ENCODE measurements at places on chromosomes 2 and 18. TPM values are rescaled to one million over a fixed set of nuclear protein-coding genes. Genes with fewer than 3 reads are reported as not detected.

Gene TFPI
- total RNA-seq, result 1.4 TPM

Gene SIX2
- not detected for total RNA-seq

Gene BOLL
- not detected for total RNA-seq

Gene RFX8
- total RNA-seq, result 0.08 TPM

Gene UNC80
- not detected for total RNA-seq

Gene TEX44
- not detected for total RNA-seq

Gene MRO
- not detected for total RNA-seq

Gene GPD2
- 58.1 TPM for total RNA-seq

Gene LRP2
- total RNA-seq, result not detected

Gene SCYGR4
- not detected for total RNA-seq

Gene CBLN2
- total RNA-seq, result not detected

Gene NLRC4
- total RNA-seq, result not detected

Gene TUBB8B
- total RNA-seq, result not detected

Gene ARHGAP28
- total RNA-seq, result 0.99 TPM

Gene PIK3C3
- total RNA-seq, result 33.7 TPM

Data from hair follicular keratinocyte (primary cell).